ENCODE measurements at places on chromosomes 2 and 18. TPM values are rescaled to one million over a fixed set of nuclear protein-coding genes. Genes with fewer than 3 reads are reported as not detected.
A peak's percentile ranks its signal among the peaks of the same experiment; 100 is the strongest.

DNA sequence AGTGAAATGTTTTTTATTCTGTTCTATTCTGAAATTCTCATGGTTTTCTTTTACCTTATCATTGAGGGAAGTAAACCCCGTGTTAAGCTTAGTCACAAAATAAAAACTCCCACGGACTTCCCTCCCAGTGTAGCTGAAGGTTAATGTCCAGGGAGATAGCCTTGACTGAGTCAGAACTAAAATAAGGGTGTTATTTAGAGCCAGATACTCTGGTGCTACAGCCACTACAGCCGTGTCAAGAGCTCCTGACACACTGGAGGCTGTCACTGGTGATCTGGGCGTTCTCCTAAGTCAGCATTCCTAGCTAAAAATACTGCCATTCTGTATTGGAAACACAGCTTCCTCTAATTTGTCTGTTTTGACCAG, 82.0 kb upstream of the RANBP2 start:
- no peak for DNase-seq
- H3K4me1 ChIP-seq = peaks cover 32% of the 10 kb centered on the region
- no peaks in the 10 kb centered on the region for H3K36me3 ChIP-seq
- no peaks in the 10 kb centered on the region for H3K27me3 ChIP-seq
- peak overlapping the region; percentile 78 for H3K27ac ChIP-seq

GRCh38 chr2:81249152-81249551, 944.6 kb upstream of the LRRTM1 start:
- H3K27me3 ChIP-seq = no peaks in the 10 kb centered on the region
- no peaks in the 10 kb centered on the region for H3K4me1 ChIP-seq
- no peaks in the 10 kb centered on the region for H3K36me3 ChIP-seq
- DNase-seq = no peak
- H3K4me3 ChIP-seq = no peak overlapping the region

- peaks cover 4% of the 10 kb centered on the region for H3K36me3 ChIP-seq
- DNase-seq = no peak
- H3K4me3 ChIP-seq = no peak overlapping the region
- no peaks in the 10 kb centered on the region for H3K27me3 ChIP-seq
- peak overlapping the region; percentile 6 for H3K27ac ChIP-seq
Measured at GRCh38 chr2:112812318-112813267, 24.0 kb downstream of the IL1B start.

The SANBR gene
- total RNA-seq = 4.7 TPM

The KLHL14 gene
- total RNA-seq = not detected
